ENCODE measurements at places on chromosomes 5 and 9.
A peak's percentile ranks its signal among the peaks of the same experiment; 100 is the strongest.

GRCh38 chr5:148729182-148729581 lies 74.9 kb upstream of the HTR4 start:
- DNase-seq = no peak

- DNase-seq = no peak
These were observed 32.4 kb downstream of the SLC12A7 start for GRCh38 chr5:1079486-1079885.

GRCh38 chr9:104747565-104748358 lies at the start of gene NIPSNAP3A:
Gene NIPSNAP3A, plus strand, starts transcription at chr9:104747683. Its CDS starts 110 bp downstream, at chr9:104747793.
- DNase-seq = peak; percentile 81

GRCh38 chr5:115377468-115378217 lies 81.2 kb upstream of the CCDC112 start:
- DNase-seq = no peak

DNA sequence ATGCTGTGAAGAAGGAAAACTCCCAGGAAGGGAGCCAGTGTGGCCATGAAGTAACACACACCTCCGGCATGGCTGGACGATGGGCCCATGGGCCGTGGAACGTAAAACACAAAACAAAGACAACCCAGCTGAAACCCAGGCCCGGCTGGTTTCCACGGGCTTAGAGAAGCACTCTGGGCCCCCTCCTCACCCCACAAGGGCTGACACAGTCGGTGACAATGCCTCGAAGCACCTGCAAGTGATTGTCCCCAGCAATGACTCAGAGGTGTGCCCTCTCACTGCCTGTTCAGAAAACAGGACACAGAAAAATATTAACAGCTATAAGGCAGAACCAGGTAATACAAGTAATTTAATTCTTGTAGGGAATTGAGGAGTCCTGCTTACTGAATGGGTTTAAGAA lies 135.3 kb downstream of the ROR2 start:
- no peak for DNase-seq

- no peak for DNase-seq
These were observed 5.6 kb downstream of the EGFLAM start for GRCh38 chr5:38263983-38264382.

DNA sequence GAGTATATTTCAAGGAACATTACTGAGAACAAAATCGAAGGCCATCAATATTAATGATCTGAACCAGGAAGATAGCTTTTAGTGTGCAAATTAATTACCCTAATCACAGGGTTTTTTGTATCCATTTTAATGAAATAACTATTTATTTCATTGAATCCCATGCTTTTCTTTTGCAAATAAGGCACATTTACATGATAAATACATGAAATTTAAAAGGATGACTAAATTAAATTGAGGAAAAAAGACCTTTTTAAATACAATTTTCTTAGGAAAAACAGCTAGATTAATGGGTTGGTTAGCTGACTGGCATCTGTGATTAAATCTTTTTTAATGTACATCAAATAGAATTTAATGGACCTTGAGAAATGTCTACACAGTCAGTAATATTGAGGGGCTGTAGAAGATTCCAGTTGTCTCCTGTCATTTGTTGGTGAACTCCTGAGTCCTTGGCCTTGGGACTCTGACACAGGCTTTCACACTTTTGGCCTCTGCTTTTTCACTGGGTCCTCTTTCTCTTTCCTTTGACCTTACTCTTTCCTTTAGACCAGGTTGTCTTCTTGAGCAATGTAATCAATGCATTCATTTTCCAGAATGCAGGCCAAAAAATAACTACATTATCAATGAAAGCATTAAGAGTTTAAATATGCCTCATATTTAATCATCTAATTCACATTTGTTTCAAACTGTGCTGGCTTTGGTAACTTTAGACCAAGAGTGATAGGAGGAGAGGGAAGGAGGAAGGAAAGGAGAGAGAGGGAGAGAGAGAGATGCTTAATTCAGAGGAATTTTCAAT lies 511.5 kb downstream of the ZNF608 start:
- no peak for DNase-seq

- no peak for DNase-seq
These were observed 48.3 kb upstream of the EXOC3 start for GRCh38 chr5:394671-395155.

Data from stimulated activated CD8-positive, alpha-beta memory T cell treated with anti-CD3 and anti-CD28 coated beads, Interleukin-15, amount 100 ng/mL, for 4 hours (primary cell).